H1 (cell line): ENCODE measurements at places on chromosomes 5 and 9.

- no peak for DNase-seq
These were observed 52.1 kb downstream of the TLE1 start for GRCh38 chr9:81637276-81637675.

DNA sequence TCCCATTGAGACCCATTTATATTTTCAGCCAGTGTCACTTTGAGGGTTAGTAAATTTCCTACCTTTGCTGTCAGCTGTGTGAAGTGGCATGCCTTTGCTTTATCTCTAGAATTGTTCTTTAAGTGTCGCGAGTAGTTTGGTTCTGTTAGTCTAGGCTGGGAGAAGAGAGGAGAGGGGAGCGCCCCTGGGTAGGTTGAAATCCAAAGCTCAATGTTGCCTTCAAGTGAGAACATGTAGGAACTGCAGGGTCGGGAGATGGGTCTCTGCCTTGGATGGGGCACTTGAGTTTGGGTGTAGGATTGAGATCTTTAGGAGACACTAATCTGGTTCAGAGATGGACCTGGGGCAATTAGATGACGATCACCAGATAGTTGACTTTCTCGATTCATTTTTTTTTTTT lies 46.3 kb downstream of the STC2 start:
- DNase-seq: peak; percentile 43

DNA sequence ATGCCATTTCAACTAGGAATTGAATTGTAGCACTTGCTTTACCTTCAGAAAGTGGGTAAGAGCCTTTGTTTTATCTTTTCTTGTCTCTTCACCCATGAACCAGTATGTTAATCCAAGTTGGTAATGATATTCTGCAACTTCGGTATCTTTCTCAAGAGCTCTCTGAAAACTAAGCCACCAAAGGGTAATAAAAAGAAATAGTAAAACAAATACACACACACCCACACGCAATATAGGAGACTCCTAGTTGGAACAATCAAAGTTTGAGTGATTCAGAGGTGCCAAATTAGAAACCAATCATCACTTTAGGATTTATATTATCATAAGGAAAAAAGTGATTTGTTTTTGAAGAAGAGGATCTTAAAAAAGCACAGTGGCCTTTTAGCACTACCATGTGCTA lies 30.4 kb downstream of the SKIC3 start:
- no peak for DNase-seq

DNA sequence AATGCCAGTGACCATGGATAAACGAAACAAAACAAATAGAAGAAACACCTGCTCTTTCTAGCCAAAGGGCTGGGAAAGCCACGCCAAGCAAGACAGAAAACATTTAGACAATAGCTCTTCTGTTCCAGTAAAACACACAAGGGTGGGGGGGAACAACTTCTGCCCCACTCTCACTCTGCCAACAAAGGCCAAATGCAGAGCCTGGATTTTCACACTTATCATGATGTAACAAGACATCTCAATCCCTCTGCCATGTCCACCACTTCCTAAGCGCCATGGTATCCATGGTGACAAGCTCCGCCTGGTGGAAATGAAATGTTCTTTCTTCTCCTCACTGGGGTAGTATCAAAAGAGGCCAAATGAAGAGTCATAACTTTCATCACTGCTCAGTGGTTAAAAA lies 60.6 kb downstream of the DRD1 start:
- DNase-seq: no peak

- DNase-seq: no peak
These were observed 31.2 kb upstream of the OTP start for GRCh38 chr5:77669677-77670076.

GRCh38 chr9:124512806-124513204 lies 5.6 kb upstream of the NR5A1 start:
- DNase-seq: peak; percentile 50

DNA sequence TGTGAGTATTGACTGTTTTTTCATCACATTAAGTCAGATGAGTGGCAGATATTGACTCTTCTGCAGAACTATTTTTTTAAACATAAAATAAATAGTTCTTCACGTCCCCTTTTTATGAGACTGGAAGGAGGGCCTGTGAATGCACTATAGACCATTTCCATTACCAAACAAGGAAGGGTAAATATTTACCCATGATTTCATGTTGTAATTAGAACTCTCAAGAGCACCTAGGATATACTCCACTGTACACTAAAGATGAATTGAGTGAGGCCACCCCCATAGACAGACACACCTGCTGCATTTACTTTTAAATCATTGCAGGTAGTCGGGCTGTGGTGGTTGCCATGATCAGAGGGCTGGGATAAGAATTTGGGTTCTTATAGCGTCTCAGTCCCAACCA lies 22.6 kb downstream of the SLC36A1 start:
- no peak for DNase-seq

- DNase-seq: no peak
These were observed 203.7 kb downstream of the SH3GL2 start for GRCh38 chr9:17782430-17783149.

- no peak for DNase-seq
These were observed 43.8 kb upstream of the FCN1 start for GRCh38 chr9:134961331-134962064.

DNA sequence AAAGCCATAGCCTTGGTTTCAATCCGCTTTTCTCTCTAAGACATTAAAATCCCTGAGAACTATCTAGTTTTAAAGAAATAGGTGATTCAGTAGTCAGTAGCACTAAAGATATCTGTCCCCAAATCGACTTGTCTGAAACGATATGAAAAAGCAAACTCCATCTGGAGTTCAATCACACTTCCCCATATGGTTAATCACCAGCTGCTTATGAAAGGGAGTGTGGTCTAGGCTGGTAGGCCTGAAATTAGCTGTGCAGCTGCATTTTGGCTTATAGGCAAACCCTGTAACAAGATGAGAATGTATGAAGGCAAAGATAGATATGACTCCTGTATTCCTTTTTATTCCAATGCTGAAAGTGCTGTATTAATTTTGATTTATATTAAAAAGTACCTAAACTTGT lies 65.9 kb downstream of the DMRTA1 start:
- no peak for DNase-seq

DNA sequence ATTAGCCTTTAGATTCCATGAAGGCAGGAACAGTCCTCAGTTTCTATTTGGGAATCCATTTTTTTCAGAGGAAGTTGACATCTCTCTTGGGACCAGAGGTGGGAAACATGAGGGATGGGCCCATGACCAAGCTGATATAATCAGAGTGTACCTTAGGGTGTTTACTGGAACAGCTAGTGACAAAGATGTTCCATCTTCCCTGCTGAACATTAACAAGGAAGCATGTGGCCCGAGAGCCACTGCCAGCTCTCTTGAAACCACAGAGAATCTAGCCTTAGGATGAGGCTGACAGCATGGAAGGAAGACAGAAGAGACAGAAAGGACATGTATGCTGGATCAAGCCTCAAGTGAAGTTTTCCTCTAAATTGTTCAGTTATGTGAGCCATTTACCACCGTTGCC lies 16.0 kb downstream of the AQP3 start:
- DNase-seq: no peak

GRCh38 chr9:125959951-125960619 lies 212.9 kb downstream of the PBX3 start:
- no peak for DNase-seq

DNA sequence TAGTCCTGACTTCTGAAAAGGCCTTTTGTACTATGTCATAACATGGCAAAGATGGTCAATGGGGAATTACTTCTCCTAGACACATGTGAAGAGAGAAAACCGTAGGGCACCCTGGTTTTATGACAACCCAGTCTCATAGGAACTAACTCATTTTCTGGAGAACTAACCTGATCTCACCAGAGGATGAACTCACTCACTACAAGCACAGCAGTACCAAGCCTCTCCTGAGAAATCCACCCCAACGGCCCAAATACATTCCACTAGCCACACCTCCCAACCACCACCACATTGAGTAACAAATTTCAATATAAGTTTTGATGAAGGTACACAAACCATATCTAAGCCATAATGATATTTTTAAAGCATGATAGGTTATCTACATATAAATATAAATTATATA lies 909.3 kb upstream of the CDH10 start:
- DNase-seq: no peak
